Right lung (tissue), 10 donors: ENCODE measurements at places on chromosomes 3 and 15. TPM values are rescaled to one million over a fixed set of nuclear protein-coding genes. Genes with fewer than 3 reads are reported as not detected.

DNA sequence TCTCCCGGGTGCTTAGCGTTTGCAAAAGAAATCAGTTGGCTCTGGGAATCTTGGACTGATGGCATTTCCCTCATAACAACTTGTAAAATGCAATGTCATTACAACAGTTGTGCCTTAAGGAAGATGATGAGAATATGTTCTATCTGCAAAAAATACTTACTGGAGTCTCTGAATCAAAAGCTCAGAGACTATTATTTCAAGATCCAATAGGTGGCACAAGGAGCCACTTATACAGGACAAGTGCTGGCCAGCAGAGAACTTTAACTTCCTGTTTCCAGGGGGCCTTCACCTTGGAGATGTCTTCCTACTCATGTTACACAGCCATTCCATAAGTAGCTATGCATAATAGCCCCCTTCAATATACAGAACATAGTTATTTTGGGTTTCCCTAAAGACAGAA is 8.9 kb upstream of the RPS27L start:
- DNase-seq = no peak

DNA sequence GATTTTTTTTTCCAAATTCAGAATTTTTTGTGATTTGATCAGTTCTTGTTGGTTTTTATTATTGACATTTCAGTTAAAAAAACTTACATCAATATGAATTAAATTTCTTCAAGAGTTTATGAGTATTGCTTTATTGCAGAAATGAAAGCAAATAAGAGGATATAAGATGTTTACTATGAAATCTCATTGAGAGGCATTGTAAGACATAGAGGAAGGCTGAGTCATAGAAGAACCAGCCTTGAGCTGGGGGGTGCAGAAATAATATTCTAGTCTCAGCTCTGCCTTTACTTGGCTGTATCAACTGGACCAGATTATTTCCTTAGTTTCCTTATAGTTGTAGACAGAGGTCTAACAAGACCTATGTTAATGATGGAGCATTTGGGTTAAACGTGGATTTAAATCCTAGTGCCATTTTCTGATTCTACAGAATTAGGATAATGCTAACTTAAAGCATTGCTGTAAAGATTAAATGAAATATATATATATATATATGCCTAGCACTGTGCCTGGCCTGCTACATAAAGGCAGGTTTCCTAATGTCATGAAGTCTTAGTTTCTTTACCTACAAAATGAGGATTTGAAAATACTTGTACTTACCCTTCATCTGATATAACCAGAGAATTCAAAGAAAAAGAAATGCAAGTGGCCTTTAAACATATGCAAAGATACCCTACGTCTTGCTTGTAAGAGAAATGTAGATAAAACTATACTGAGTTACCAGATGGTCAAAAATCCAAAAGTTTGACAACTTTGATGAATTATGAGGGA is 7.3 kb downstream of the FAM98B start:
- no peak for DNase-seq

GRCh38 chr3:12751571-12751970 is 7.5 kb downstream of the TMEM40 start:
- no peak for DNase-seq

- DNase-seq = no peak
Observed at GRCh38 chr15:77535845-77536244, 96.9 kb downstream of the LINGO1 start.

PARP14 gene
- 40.9 TPM for polyA plus RNA-seq

LEKR1 gene
- polyA plus RNA-seq = 3.0 TPM
